ENCODE measurements at places on chromosomes 3 and 15.

DNA sequence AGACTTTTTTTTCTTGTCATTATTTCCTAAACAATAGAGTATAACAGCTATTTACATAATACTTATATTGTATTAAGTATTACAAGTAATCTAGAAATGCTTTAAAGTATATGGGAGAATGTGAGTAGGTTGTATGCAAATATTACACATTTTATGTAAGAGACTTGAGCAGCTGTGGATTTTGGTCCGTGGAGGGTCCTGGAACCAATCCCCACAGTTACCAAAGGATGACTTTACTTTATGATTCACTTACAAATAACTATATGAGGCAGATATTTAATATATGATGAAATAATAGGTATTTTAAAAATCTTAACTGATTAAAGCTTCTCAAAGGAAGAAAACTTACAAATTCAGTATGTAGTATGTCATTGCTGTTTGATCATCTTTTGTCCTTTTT lies 56.3 kb downstream of the PPP2R3A start:
- no peak for DNase-seq

- DNase-seq, result no peak
Observed at GRCh38 chr3:58494107-58494506, 2.2 kb downstream of the KCTD6 start.

- no peak for DNase-seq
Observed at GRCh38 chr3:123660141-123660675, 75.4 kb upstream of the HACD2 start.

- no peak for DNase-seq
Observed at GRCh38 chr15:81280696-81281455, 43.1 kb downstream of the STARD5 start.

GRCh38 chr3:183008800-183009199 lies 28.5 kb upstream of the DCUN1D1 start:
- DNase-seq, result no peak

- DNase-seq, result peak; percentile 79
Observed at GRCh38 chr15:78540141-78540870, at the start of gene PSMA4. TSS of gene PSMA4 (plus strand) at chr15:78540444. CDS start at chr15:78541928, 1,484 bp downstream.

DNA sequence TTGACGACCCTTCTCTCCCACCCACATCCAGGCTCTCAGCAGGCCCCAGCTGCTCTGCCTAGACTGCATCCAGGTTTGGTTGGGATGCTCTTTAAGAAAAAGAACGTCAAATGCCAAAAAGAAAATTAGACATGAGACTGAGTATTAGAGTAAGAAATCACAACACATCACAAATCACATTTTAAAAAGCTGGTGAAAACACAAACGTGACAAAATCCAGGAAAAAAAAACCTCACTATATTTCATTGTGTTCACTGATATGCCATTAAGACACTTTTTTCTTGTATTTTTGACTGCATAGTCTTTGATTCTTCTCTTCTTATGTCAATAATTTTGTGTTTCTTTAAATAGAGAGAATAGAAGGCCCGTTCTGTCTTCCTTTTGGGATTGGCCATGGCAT lies 243.7 kb downstream of the TLE3 start:
- DNase-seq, result no peak

DNA sequence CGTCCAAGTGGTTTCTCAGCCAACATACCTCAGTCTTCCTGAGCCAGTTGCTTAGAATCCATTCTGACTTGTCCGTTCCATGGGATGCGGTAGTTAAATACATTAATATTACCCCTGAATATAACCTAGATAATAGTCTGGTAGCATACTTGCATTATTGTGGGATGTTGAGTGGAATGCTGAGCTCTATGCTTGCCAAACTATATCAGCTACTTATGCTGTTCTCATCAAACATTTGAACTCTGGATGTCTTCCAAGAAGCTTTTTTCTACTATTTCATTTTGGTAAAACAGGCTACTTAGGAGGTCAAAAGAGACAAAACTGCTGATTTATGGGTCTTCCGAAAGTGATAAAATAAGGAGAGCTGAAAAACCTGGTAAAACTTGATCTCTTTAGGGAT lies 429.5 kb downstream of the NAALADL2 start:
- no peak for DNase-seq

GRCh38 chr3:46871222-46871621 lies 6.3 kb upstream of the PTH1R start:
- DNase-seq, result no peak

GRCh38 chr15:93417631-93418030 lies 328.6 kb upstream of the RGMA start:
- no peak for DNase-seq

GRCh38 chr15:64251121-64251520 lies 88.3 kb upstream of the PPIB start:
- DNase-seq, result no peak

- peak; percentile 50 for DNase-seq
Observed at GRCh38 chr15:34855413-34855812, 60.1 kb upstream of the ACTC1 start.

GRCh38 chr15:57820119-57820518 lies 113.6 kb downstream of the POLR2M start:
- no peak for DNase-seq

- no peak for DNase-seq
Observed at GRCh38 chr3:63911509-63911872, 692 bp downstream of the SCAANT1 start.

GRCh38 chr3:89522155-89522554 lies 414.7 kb downstream of the EPHA3 start:
- DNase-seq, result no peak

DNA sequence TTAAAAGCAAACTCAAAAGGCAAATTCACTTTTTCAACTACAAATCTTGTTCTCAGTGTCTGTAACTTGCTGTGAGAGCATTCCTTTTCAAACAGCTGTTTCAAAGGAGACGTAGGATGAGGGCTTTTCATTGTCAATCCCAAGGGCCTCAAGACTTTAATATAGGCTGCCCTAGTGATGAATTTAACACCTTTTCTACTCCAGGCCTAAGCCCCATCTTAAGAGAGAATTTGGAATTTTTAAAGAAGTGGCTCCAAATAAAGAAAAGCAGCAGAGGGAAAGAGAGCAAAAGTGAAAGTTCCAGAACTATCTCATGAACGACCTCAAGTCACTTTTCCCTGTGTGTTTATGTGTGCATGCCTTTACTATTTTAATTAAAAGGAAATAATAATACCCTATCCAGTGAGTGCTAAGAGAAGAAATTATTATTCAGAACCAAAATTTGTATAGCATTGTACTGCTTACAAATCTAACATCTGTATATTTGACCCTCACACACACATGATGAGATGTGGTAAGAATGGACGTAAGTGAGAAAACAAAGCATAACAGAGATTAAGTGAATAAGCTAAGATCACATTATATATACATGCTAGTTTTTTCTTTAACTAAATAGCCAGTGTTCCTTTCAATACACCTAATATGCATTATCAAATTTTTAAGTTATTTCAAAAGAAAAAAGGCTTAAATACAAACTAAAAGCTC lies 196.4 kb downstream of the VGLL3 start:
- DNase-seq, result no peak

DNA sequence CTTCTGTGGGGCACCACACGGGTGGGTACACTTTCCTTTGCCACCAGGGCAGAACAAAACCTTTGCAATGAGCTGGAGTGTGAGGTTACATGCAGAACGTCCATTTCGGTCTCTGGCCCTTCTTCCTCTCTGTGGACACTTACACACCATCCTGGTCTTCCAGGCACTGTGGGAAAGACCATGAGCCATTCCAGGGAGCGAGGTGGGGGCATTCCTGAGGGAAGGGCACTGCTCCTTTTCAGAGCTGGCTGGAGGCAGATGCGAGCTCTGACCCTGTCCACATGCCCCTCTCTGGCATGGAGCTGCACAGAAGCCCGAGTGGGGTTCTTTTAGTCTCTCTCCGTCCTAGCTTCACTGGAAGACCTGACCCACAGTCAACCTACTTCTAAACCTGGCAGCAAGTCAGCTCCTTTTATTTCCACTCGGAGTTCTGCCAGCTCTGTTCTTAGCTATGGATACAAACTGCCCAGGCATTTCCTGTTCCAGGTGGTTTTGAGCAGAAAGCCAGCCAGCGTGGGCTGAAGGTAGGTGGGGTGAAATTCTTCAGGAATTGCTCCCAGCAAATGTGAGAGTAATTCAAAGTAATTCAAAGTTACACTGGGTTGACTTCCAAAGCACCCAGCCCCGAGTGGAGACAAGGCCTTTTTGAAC lies 281.4 kb downstream of the ADAMTS17 start:
- DNase-seq, result no peak

DNA sequence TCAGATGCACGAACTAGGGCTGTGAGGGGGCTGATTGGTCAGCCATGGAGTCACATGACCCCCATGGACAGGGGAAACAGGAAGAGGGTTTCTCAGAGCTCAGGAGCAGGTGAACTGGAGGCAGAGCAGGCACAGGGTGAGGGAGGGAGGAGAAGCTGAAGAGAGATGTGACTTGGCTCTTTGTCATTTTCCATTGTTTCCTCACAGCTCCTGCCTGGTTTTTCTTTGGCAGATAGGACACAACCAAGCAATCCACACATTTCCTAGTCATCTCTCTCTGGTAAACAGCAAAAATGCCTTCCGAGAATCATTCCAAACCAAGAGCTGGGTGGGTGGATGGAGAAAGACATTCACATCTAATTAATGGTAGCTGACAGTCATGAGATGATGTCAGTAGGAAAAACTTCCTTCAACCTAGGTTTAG lies 43.4 kb upstream of the LMCD1 start:
- DNase-seq, result no peak

- peak; percentile 16 for DNase-seq
Observed at GRCh38 chr3:46442576-46443530, 21.9 kb downstream of the LTF start.

DNA sequence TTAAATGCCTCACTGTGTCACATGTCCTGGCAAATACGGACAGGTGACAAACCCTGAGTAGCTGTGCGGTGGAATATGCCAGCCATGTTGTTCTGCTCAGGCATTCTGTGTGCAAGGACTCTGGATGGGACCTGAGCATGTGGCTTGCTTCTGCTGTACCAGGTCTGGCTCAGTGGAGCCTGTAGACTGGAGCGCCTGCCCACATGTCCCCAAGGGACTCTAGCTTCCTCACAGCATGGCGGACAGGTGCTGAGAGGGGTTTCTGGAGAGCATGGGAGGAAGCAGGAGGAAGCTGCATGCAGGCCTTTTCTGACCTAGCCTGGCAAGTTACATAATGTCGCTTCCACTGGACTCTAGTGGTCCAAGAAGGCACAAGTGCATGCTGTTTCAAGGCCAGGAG lies 96.3 kb downstream of the PLXNA1 start:
- no peak for DNase-seq

GRCh38 chr15:35618260-35619188 lies 72.6 kb upstream of the DPH6 start:
- DNase-seq, result no peak

- DNase-seq, result no peak
Observed at GRCh38 chr3:61908382-61908781, 347.0 kb downstream of the PTPRG start.

DNA sequence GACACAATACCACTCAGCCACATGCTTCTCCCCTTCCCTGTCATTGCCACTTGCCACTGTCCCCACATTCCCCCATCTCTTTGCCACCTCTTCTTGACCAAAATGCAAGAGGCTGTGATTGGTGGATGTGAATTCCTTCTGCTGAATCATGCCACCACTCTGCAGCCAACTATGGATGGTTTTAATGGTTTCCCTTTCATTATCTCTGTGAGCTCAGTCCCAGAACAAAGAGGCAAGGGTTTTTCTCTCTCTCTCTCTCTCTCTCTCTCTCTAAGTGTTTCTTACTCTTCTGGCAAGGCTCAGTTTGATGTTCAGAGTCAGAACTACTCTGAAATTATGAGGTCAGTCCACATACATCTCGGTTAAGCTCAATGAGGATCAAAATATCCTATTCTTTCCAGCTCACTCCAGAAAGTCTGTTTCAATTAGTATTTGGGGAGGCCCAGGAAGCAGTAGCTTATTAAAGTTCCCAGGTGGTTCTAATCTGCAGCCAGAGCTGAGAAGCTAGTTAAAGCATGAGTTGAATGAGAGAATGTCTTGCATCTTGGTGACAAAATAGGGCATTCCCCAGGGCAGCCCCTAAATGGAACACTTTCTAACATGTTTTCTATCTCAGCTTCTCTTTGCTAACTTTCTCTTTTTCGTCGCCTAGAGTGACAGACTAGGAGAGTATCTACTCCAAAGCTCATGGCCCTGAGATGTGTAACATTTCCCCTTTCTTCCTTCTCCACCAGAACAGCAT lies 8.5 kb upstream of the ILDR1 start:
- no peak for DNase-seq

DNA sequence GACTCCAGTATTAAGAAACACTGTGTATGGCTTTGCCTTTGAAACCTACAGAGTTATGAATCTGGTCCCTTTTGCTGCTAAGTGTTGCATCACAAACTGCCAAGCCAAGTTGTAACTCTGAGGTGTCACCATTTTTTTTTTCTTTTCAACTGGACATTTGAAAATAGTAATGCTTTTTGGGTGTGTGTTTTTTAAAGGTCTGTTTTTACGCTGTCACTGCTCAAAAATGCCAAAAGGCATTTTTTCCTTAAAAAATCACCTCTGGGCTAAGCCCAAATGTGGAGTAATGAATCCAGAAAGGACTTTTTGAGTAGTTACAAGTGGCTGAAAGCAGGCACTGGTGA lies 9.5 kb downstream of the SMAD3 start:
- DNase-seq, result no peak

GRCh38 chr3:152205097-152205593 lies 63.6 kb upstream of the MBNL1 start:
- DNase-seq, result no peak

DNA sequence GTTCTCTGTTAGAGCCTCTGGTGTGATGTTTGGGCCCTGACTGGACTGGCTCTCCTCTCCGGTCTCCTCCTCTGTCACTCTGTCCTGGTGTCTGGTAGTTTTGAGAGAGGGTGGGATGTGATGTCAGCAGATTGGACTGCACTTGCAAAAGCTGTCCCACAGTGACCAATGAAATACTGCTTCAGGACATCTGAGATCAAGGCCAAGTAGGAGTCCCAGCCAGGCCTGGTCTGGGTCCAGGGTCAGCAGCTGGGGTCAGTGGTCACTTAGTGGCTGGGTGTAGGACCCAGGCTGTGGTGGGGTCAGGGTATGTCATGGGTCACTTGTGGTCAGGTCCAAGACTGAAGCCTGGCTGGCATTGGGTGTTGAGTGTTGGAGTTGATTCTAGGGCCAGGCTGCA lies 20.9 kb downstream of the ALDH1L1 start:
- no peak for DNase-seq

DNA sequence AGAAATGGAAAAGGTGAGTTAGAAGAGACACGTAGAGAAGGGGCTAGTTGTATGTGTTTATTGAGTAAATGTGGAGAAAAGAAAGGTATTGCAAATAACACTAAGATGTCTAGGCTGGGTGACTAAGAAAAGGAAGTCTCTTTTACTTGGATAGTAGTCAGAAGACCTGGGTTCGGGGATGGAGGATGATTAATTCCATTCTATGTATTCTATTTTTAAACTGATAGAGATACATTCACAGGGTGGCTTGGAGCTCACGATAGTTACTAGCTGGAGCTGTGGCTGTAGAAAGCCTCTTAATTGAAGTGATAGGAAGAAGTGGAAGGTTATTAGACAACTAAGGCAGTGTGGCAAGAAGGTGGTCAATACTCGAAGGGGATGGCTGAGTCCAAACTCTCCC lies 65.9 kb upstream of the TNIK start:
- no peak for DNase-seq

- DNase-seq, result no peak
Observed at GRCh38 chr3:43753741-43754715, 63.3 kb downstream of the ABHD5 start.

Measured in foreskin melanocyte (primary cell).